ENCODE measurements at places on chromosomes 2 and 18.

- no peak for DNase-seq
Measured at GRCh38 chr2:112629224-112629623, 16.5 kb upstream of the SLC20A1 start.

DNA sequence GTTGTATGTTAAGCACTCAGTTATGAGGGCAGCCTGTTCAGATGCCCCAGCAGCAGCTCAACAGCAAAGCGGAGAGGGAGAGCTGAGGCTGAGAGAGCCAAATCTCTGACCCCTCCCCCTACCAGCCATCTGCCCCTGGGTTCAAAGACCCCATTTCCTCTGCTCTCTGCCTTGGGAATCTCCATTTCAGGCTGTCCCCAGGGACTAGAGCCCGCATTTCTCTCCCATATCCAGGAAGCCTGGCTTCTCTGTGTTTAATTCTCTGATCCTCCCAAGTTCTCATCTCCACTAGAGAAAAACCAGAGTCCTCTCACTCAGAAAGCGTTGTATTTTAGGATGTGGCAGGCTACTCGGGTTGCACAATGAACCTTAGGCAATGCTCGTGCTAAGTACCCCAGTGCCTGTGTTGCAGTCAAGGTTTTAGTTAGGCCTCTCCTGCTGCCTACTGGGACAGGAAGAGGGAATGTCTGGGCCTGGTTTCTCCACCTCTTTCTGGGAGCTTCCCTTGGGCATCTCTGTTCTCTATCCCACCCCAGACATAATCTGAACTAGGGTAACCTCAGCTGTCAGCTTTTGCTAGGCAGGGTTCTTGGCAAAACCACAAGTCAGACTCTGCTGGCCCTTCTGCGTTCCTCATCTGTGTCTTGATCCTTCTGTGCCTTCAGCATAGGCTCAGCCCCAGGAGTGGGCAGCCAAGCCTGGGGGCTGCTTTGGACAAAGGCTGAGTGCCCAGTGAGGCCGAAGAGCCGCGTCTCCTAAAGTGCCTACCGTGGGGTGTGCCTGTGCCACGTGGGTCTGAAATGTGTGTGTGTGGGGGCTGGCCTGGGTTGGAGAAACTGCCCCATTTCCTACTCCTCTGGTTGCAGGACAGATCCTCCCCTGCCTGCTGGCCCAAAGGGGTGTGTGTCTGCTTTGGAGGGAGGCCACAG lies 96.8 kb downstream of the STPG4 start:
- DNase-seq = no peak

DNA sequence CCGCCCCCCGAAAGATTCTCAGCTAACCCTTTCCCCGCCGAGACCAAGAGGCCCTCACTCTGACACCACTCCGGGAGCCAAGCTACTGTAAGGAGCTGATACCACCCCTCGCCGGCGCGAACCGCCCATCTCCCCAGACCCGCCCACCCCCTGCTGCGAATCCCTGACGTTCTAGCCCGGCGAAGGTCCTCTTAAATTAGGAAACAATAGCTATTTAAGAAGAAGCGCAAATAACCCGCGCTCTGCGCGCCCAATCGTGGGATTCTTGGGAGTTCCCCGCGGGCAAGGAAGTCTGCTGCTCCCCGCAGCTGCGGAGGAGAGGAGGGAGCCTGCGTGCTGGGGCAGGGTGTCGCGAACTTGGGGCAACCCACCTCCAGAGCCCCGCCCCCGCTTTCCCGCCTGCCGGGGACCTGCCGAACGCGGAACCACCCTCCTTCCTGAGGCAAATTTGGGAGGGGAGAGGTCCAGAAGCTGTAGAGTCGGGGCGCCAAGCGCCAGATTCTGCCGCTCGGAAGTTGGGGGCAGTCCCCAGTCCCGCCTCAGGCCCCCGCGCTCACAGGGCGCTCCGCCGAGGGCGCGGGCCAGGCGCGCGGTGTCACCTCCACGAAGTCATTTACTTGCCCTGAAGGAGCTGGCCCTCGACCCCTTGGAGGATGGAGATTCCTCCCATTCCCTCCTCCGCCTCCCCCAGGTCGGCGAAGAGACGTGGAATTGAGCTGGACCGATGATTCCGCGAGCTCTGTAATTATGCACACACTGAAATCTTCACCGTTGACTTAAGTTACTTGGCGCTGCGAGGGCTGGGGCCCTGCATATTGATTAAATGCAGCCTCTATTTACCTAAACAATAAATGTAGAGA lies 8.4 kb upstream of the SP9 start:
- no peak for DNase-seq

DNA sequence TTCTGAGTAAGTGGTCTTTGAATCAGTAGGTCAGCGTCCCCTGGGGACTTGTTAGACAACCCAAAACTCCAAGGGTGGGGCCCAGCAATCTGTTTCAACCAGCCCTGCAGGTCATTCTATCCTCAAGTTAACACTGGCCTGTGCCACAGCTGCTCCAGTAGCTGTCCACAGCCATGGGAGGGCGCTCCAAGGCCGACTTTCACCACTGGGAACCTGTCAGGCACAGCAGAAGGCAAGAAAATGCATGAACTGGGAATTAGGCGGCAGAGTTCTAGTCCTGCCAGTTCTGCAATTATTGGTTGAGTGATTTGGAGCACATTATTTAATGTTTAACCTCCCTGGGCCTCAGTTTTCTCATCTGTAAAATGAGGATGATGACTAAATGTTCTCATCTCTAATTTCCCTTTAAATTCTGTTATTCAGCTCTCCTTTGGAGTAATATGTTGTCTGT lies 17.4 kb upstream of the MRPL33 start:
- peak; percentile 57 for DNase-seq

DNA sequence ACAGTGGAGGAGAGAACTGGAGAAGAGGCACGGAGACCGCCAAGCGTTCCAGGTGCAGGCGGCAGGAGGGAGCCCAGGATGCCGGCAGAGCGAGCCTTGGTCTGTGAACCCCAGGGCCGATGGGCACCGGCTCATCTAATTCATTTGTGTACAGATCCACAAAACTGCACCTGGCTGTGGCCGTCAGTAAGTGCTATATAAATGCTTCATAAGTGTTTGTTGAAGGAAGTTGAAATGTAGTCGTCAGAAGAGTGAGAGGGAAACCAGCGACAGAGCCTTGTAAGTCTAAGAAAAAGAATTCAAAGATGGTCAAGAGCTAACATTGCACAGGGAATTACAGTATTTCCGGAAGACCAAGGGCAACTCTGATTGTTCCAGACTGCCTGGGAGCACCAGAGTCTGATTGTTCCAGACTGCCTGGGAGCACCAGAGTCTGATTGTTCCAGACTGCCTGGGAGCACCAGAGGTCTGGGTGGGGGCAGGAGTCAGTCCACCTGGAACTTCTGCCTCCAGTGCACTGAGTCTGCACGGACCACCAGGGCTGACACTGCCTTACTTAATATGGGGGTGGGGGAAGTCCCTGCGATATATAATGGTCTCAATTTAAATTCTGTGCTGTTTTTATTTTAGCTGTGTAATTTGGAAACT lies 112.3 kb downstream of the BCL2 start:
- no peak for DNase-seq

- DNase-seq = no peak
Measured at GRCh38 chr2:74181739-74182138, 3.1 kb upstream of the MOB1A start.

DNA sequence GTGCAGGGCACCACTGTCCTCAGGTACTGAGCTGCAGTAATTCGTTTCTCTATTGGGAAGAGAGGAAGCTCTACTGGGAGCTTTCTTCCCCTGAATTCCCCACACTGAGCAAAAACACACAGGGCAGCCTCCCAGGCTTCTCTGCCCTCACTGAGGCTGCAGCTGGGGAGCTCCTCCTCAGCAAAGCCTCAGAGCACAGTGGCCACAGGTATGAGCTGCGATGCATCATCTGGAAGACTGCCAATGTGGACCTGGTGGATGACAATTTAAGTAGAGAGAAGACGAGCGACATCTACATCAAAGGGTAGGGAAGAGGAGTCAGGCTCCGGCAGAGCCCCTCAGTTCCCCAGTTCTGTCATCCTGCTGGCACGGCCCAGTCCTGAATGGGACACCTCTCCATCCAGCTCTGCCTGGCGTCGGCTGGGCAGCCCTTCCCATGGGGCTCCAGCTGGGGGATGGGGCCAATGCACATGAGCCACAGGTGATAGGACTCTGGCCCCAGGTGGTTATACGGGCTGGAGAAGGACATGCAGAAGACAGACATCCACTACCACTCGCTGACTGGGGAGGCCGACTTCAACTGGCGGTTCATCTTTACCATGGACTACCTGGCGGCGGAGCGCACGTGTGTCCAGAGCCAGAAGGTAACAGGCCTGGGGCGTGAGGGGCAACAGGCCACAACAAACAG lies 37.6 kb downstream of the LMAN2L start:
- no peak for DNase-seq

DNA sequence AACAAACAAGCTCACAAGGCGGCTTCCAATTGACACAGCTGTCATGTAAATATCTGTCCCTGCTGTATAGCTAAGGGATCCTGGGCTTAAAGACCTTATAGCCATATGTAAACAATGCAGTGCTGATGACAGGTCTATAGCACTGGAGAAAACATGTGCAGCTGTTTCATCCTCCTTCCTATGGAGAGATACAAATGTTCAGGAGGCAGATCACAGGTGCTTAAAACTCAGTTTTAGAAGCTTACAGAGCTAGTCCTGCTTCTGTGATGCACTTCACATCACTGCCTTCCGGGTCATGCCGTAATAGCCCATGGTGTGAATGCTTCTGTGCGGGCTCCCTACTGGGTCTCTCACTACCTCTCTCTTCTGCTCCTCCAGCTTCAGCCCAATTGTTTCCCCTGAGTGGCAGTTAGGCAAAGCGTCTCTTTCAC lies 262.4 kb upstream of the CHST9 start:
- no peak for DNase-seq

DNA sequence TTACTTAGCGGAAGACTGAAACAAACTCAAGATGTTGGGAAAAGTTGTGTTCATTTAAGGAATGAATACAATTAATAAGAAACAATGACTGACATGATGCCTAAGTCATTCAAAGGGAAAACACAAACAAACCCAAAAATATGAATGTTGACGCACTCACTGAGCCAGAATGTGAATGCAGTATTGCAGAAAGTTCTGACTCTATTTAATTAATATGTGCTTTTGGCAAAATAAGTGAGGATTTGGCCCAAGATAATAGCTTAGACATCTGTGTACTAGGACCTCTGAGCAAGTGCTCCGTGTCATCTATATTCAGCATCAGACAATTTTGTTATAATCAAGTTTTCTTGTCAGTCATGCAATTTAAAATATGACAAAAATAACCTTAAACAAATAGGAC lies 1138.8 kb upstream of the NXPH2 start:
- no peak for DNase-seq

- DNase-seq = no peak
Measured at GRCh38 chr2:133878326-133878725, 310.1 kb upstream of the NCKAP5 start.

GRCh38 chr18:23314672-23315071 lies 138.4 kb upstream of the RIOK3 start:
- DNase-seq = no peak

DNA sequence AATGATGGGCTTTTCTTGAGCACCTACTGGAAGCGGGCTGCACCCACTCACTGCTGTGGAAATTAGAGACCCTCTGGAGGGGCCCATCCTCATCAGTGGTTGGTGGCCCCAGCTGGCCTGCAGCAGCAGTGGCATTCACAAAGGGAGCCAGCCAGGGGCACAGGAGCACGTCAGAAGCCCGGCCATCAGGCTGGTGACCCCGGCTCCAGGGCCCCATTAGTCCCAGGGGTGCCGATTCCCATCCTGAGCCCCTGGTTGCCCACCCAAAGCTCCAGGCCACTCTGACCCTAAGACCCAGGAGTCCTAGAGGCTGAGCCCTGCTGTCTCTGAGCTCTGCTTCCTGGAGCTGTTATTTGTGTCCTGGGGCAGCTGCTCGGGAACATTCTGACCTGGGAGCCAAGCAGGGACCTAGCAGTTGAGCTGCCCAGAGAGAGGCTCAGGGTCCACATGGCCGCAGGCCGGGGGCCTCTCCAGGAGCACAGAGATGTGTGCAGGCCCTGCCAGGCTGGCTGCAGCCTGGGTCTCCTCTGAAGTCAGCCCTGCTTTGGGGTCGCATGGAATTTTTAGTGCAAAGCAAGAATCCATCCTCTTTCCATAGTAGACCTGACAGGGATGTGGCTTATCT lies 207.2 kb downstream of the KLHL29 start:
- no peak for DNase-seq

- DNase-seq = no peak
Measured at GRCh38 chr18:76621782-76622495, 126.9 kb upstream of the ZNF516 start.

GRCh38 chr2:179751163-179751809 lies 110.1 kb downstream of the ZNF385B start:
- no peak for DNase-seq

- DNase-seq = no peak
Measured at GRCh38 chr2:175175896-175176295, 5.6 kb downstream of the ATP5MC3 start.

- DNase-seq = no peak
Measured at GRCh38 chr2:206783718-206784117, 18.3 kb downstream of the FASTKD2 start.

DNA sequence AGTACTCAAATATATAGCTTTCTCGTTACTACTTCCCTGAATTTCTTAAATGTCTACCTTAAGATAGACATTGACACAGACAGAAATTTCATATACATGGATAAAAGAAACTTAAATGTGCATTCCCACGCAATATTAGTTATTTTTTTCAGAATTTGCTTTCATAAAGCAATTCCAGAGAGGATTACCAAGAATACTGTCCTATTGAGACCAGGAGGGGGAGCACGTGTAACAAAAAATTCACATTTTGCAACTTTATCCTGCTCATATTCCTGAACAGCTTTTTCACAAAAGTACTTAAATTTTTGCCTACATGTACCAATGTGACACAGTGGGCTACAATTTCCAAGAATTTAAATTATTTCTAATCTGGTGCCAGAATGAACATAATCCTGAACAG lies 30.7 kb upstream of the ERCC3 start:
- DNase-seq = no peak

- DNase-seq = no peak
Measured at GRCh38 chr2:108270346-108270745, 18.3 kb upstream of the SULT1C2 start.

- no peak for DNase-seq
Measured at GRCh38 chr2:221137385-221137784, 434.7 kb downstream of the EPHA4 start.

- DNase-seq = no peak
Measured at GRCh38 chr2:96798733-96799622, 17.1 kb upstream of the CNNM3 start.

GRCh38 chr2:222423632-222424275 lies 589 bp upstream of the SGPP2 start:
- peak; percentile 31 for DNase-seq

All from activated CD4-positive, alpha-beta T cell treated with anti-CD3 and anti-CD28 coated beads for 24 hours (primary cell).